Stimulated activated CD4-positive, alpha-beta T cell treated with anti-CD3 and anti-CD28 coated beads, Interleukin-1b, Interleukin-23, amount 100 ng/mL, for 1 hour (primary cell): ENCODE measurements at places on chromosomes 4 and X.

GRCh38 chr4:139933541-139933940, 220.4 kb downstream of the MAML3 start:
- DNase-seq: no peak

DNA sequence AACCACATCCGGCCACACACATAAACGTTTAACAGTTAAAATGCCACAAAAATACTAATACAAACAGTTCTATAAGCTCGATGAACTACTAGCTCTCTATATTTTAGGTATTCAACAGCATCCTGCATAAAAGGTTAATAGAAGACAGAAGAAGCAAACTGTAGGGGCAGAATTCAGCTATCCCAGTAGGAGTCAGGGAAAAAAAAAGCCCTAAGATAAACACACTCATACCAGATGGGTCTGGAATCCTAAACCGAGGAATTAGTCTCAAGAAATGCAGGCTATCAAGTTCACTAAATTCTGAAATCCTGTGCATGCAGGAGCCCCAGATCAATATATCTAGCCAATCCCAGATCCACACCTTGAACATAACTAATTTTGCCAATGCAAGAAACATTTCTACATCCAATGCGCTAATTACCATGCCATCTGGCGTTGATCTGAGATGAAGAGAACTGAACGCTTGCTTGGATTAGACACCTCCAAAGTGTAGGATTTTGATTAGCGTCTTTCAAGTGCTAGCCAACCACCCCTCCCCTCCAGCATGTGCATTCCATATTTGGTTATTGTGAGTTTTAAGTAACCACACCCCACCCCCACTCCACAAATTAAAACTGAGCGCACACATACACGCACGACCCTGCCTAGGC, 512.2 kb upstream of the INTU start:
- DNase-seq: no peak

GRCh38 chr4:15131551-15131950, 129.3 kb downstream of the CPEB2 start:
- DNase-seq: no peak

DNA sequence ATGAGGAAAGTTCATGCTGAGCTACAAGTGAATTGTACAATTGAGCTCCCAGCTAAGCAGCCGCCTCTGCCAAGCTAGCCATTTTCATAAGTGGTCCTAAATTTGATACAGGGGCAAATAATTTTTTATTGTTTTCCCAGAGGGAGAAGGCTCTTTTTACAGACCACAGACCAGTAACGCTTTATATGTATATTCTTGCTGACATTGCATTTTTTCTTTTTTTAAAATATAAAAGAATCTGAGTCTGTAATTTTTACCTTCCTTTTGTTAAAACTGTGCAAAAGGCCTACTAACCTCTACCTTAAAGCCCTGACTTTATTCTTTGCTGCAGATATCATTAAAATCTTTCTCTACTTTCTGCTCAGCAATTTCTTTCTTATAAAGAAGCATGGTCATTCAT, 501.2 kb upstream of the INTU start:
- no peak for DNase-seq

GRCh38 chr4:147012059-147012707, 66.5 kb upstream of the TTC29 start:
- DNase-seq: no peak

DNA sequence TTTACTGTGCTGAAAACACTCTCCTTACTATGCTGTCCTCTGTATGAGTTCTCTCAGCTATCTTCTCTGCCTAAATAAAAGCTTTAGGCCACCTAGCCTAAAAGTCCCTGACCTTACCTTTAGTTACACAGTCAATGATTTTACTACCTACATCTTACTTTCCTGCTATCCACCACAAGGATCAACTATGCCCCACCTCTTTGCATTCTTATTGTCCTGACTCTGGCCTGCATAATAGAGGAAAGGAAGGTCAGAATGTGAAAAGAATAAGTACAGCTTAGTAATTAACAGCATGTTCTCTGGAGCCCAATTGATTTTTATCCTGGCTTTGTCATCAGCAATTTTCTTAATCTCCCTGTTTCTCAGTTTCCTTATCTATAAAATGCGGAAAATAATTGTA, 1257.8 kb downstream of the RPA4 start:
- no peak for DNase-seq

GRCh38 chrX:23513121-23513520, 154.2 kb upstream of the PRDX4 start:
- DNase-seq: no peak

- no peak for DNase-seq
Measured at GRCh38 chr4:6390356-6390755, 82.1 kb downstream of the PPP2R2C start.

DNA sequence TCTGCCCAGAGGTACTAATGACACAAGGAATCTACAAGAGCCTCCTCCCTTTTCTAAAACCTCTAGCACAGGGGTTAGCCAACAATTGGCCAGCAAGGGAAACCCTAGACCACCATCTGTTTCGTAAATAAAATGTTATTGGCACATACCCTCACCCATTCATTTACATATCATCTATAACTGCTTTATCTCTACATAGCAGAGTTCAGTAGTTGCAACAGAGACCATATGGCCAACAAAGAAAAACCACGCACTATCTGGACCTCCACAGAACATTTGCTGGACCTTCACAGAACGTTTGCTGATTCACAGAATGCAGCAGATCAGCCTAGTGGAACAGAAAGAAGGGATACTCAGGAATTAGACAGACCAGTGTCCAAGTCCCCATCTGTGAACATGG, 9.4 kb downstream of the SLC2A9 start:
- no peak for DNase-seq

GRCh38 chrX:63361494-63361893, 10.4 kb upstream of the SPIN4 start:
- DNase-seq: no peak

- DNase-seq: no peak
Measured at GRCh38 chr4:160110891-160111290, 1008.0 kb downstream of the RAPGEF2 start.

GRCh38 chr4:86822136-86822535, 27.0 kb downstream of the SLC10A6 start:
- no peak for DNase-seq

GRCh38 chrX:47556045-47556623, 4.9 kb upstream of the ARAF start:
- peak; percentile 45 for DNase-seq

- DNase-seq: no peak
Measured at GRCh38 chr4:19293781-19294180, 957.9 kb upstream of the SLIT2 start.
